T-helper 2 cell treated with Interferon-gamma antibody and Interleukin-4, amounts not matched to agents 5 μg/mL and 100 μg/mL, for 36 hours (primary cell): ENCODE measurements at places on chromosomes 1 and 21.

GRCh38 chr21:21146587-21147373 lies 148.6 kb downstream of the NCAM2 start:
- DNase-seq = no peak

DNA sequence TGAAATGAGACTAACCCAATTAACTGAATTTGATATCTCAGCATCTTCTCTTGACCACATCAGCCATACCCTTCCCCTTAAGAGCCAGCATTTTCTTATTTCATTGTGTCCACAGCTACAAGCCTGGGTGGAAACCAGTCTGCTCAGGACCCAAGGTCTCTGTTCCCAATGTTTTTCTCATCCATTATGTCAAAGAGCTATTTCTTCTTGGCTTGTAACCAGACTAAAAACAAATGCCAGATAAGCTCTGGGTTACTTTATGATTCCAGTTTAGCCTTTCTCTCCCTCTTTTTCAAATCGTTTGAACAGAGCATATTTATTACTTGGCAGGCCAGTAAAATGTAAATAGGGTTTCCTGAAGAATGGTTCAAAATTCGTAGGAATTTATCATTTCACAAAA lies 109.3 kb upstream of the SPATA6 start:
- no peak for DNase-seq

DNA sequence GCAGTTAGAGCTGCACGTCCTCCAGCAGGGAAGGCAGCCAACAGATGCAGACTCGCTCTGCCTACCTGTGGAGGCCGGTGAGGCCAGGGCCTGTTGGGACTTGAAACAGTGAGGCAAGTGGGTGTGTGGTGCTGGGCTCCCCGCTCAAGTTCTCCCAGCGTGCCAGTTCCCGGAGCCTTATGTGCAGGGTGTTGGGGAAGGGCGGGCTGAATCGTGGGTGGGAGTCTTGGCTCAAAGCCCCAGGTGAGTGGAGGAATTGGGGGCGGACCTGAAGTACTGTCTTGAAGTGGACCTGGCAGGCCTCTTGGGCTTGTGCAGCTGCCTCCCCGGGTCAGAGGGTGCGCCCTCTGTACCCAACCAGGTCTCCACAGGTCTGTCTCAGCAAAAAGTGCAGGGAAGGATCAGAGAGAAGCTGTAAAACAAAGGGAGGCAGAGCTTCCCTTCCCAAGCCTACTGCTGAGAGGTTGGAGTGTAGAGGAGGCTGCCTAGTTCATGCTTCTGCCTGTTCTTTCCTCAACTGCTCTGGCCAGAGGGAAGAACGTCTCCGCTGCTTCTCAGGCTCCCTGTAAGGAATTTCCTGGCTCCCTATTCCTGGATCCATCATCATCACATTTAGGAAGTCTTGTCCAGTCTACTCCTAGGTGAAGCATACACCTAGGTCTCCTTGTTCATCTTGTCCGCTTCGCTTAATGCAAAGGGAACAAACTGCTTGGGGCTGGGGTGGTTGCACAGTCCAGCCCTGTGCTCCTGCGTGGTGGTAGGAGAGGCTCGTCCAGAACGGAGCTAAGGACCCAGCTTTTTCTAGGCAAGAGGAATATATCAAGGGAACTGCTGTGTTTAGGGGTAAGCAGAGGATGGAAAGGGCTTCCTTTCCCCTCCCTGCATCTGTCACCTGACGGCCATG lies 14.9 kb downstream of the UTP11 start:
- DNase-seq = no peak

DNA sequence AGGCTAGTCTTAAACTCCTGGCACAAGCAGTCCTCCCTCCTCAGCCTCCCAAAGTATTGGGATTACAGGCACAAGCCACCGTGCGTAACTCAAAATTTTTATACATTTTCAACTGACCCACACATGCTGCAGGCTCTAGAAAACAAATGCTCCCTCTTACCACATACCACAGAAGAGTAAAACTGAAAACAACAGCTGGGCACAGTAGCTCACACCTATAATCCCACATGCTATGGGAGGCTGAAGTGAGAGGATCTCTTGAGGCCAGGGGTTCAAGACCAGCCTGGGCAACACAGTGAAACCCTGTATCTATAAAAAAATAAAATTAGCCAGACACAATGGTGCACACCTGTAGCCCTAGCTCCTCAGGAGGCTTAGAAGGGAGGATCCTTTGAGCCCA lies 56.7 kb downstream of the AKT3 start:
- DNase-seq = no peak
